CD4-positive, alpha-beta T cell treated with Interleukin-4 for 1 hour (primary cell): ENCODE measurements at places on chromosomes 3 and 15.
A peak's percentile ranks its signal among the peaks of the same experiment; 100 is the strongest.

GRCh38 chr3:138426211-138426610 lies 8.2 kb upstream of the ESYT3 start:
- DNase-seq: no peak

- no peak for DNase-seq
These were observed 55.8 kb downstream of the TRIM71 start for GRCh38 chr3:32873531-32874130.

- DNase-seq: no peak
These were observed 245.6 kb upstream of the TRIM42 start for GRCh38 chr3:140432229-140432669.

DNA sequence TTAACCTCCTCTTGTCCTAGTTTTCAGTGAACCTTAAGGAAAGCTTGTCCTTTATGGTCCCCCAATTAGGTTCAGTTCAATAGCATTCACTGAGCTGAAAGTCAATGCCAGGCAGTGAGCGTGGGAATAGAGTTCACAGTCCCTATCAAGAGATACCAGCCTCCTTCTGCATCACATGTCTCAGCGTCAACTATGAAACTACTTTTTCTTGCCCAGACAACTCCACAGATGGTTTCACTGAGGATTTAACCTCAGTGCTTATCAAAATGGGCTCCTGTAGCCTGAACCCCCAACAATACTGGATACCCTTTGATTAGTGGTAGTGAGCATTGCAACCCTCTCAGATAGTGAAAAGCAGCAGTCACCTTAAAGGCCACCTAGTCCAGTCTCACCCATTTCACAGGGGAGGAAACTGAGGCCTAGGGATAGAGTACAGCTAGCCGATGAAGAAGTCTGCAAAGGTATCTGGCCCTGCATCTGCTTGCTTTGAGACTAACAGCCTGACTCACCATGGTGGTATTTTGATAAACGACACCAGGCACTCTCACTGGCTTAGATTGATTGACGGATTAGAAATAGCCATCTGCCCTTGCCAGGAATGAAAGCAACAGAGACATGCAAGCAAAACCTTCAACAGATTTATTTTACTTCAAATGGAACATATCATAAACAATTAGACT lies 1.6 kb upstream of the UBA3 start:
- DNase-seq: no peak

DNA sequence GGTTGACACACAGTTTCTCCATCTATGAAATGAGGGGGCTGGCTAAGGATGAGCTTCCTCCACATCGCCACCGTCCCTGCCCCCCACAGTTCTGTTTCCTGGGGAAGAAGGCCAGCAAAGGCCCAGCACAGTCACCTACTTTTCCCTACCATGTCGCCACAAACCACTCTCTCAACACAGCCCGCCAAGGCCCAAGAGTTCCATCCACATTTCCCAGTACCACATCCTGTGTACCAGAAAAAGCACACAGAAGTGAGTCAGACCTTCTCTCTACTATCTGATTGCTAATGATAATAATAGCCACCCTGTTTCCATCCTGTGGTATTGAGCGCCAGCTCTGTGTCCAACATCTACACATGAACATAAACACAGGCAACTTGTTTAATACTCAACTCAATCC lies 30.3 kb upstream of the C15orf39 start:
- no peak for DNase-seq

DNA sequence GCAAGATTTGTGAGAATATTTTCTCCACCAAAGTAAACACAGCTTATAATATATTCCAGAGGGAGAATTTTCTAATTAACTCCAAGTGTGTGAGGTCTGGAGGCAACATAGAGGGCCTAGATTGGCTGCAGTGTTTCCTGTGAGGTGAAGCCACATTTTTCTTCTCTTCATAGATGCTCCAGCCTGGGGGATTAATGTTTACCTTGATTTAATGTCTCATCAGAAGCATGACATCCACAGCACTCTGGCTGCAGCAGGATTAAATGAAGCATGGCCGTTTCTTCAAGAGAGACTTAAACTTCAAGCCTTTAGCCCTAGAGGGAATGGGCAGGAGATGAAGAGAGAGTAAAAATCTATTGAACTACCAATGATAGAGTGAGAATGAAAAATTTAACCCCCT lies 137.9 kb upstream of the ZBTB20 start:
- DNase-seq: no peak

GRCh38 chr3:151751161-151751560 lies 17.4 kb downstream of the AADACL2 start:
- no peak for DNase-seq

- DNase-seq: peak; percentile 28
These were observed 120.9 kb upstream of the ZBED2 start for GRCh38 chr3:111715911-111716523.

GRCh38 chr15:60804551-60804950 lies 325.6 kb upstream of the ICE2 start:
- no peak for DNase-seq

GRCh38 chr15:73882761-73883419 lies 9.5 kb downstream of the TBC1D21 start:
- DNase-seq: no peak

DNA sequence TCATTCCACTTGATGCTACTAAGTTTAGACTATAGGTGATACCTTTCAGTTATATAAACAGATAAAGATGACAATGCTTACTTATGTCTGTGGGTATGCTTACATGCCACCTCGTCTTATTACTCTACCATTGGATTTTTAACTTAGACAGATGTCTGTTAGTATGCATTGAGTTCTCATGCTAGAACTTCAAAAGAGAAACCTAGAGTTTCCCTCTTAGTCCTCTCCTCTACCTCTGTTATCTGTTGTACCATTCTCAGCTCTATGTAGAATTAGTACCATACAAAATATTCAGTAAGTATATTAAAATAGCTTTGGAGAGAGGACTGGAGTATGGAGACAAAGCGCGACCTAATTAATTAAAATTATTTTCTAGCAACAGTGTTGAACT lies 111.3 kb downstream of the BBX start:
- no peak for DNase-seq

DNA sequence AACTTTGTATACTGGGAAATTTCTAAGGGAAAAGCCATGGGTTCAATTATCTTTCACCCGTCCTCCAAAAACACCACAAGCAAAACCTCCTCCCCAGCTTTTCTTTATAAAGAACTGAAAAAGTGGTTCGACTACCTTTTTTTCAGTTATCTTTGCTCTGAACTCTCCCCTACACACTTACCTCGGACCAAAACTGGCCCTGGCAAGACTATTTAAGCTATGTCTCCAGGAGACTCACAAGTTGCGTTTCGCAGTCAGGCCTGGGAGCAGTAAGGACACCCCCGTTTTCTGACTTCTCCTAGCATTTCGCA lies 645 bp downstream of the COPS2 start:
- DNase-seq: no peak

GRCh38 chr15:81087694-81088093 lies 46.4 kb upstream of the CFAP161 start:
- no peak for DNase-seq

GRCh38 chr15:99734575-99734974 lies 1.3 kb upstream of the LYSMD4 start:
- DNase-seq: no peak

GRCh38 chr3:188776447-188776846 lies 395.3 kb upstream of the TPRG1 start:
- DNase-seq: no peak

GRCh38 chr15:80744826-80745225 lies 34.3 kb upstream of the CEMIP start:
- DNase-seq: no peak

DNA sequence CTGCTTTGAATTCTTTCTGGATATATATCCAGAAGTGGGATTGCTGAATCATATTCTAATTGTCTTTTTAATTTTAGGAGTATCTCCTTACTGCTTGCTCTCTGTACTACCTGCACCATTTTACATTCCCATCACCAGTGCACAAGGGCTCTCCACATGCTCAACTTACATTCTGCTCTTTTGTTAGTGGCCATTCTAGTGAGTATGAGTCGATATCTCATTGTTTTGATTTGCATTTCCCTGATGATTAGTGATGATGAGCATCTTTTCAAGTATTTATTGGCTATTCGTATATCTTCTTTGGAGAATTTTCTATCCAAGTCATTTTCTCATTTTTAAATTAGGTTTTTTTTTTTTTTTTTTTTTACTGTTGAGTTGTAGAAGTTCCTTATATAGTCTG lies 29.5 kb downstream of the PFN2 start:
- DNase-seq: no peak

GRCh38 chr15:50463423-50464358 lies 39.5 kb downstream of the USP8 start:
- DNase-seq: no peak

GRCh38 chr3:44041726-44042125 lies 200.0 kb upstream of the TOPAZ1 start:
- DNase-seq: no peak

- DNase-seq: no peak
These were observed 18.5 kb upstream of the RPL32 start for GRCh38 chr3:12859840-12860239.

GRCh38 chr3:45559560-45560118 lies 34.9 kb upstream of the LIMD1 start:
- DNase-seq: no peak

DNA sequence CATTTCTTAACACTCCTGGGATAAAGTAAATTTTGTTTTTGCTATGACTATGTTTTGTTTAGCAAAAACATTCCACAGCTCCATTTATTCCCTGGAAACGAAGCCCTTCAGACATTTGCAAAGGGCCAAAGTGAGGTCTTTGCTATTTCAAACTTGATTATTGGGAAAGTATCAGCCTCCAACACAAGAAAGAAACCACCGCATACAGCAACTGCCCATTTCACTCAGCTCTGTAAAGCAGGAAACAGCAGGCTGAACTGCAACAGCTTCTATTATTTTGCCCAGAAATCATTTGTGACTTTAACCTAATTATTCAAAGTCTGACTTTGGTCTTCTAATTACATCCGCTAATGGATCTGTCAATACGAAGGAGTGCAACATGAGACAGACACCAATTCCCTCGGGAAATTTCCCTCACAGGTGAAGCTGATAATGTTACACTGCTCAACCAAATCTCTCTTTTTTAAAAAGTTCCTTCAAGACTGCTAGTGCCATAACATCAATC lies 72.1 kb downstream of the RFTN1 start:
- DNase-seq: no peak

- DNase-seq: no peak
These were observed 987.9 kb downstream of the NTRK3 start for GRCh38 chr15:87268675-87269074.

DNA sequence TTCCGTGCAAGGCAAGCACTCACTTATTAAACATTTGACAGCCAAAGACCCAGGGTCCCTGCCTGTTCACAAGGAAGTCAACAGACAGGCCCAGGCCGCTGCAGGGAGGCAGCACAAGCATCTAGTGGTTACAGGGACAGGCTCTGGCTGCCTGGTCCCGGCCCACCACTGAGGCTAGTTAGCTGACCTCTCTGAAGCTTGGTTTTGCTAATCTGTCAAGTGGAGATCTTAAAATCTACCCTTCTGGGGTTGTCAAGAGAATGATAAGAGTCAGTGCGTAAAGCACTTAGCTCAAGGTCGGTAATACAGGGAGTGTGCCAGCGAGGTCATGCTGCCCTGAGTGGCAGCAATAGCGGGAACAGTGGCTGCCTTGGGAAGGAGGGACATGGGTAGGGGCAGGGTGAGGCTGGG lies 6.0 kb downstream of the GNB5 start:
- no peak for DNase-seq

GRCh38 chr3:101623656-101624055 lies 49.7 kb downstream of the PCNP start:
- DNase-seq: no peak

DNA sequence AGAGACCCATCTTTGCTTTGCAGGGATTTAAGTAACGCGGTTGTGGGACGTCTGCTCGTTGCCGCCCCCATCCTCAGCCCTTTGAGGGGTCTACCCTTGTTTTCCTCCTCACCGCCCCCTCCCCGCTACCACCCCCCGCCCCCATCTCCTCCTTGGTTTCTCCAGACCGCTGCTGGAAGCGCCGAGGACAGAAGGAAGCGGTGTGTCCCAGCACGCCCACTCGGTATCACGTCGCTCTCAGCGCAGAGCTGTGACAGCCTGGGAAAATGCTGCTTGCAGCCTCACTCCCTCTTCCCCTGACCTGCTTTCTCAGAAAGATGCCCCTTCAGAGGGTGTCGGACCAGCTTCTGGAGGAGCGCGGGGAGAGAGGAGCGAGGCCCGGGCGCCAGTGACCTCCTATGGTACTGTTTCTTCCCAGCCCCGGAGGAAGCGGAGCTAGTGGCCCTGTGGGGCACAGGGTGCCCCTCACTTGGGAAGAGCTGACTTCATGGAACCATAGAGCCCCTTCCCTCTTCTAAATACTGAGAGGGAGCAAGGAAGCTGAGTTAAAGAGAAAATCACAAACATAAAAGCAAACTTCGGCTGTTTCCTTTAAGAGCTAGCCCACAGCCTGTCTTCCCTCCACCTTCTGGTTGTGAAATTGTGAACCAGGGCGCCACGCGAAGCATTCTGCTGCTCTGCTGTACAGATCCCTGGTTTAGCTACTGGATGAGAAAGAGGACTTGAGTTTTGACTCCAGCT lies 698 bp downstream of the IL1RAP start:
- peak; percentile 16 for DNase-seq

GRCh38 chr3:43155464-43156121 lies 49.7 kb upstream of the POMGNT2 start:
- no peak for DNase-seq

DNA sequence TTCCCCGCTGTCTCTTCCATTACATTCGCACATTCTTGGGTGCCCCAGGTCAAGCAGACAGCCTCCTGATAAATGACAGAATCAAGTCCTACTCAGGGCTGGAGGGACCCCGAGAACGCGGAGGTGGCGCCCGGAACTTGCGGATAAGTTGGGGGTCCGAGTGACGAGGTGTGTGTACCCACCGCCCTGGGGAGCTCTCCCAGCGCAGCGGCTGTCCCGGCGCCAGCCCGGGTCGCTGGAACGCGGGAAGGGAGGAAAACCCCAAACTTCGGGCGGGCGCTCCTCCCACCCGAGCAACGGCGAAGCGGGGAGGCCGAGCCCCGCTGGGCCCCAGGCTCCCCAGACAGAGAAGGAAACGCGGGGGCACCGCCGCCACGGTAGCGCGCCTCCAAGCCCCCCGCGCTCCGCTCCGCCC lies 550 bp downstream of the CLN6 start:
- DNase-seq: no peak

DNA sequence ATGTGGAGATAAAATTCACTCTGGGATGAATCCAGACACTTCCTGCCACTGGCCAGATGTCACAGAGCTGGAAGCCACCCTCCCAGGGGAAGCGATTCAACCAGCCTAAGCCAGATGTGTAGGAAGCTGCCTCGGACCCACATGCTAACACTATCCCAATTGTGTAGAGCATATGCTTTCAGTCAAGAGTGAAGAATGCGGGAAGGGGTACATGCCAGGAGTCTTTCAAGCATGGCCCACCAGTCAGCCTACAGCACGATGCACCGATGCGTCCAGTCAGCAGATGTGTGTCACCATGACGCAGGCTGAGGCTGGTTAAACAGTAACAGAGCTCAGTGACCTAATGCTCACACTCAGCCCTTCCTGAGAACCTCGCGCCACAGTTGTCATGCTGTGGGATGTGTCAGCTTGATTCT lies 38.8 kb upstream of the BNC1 start:
- DNase-seq: no peak

DNA sequence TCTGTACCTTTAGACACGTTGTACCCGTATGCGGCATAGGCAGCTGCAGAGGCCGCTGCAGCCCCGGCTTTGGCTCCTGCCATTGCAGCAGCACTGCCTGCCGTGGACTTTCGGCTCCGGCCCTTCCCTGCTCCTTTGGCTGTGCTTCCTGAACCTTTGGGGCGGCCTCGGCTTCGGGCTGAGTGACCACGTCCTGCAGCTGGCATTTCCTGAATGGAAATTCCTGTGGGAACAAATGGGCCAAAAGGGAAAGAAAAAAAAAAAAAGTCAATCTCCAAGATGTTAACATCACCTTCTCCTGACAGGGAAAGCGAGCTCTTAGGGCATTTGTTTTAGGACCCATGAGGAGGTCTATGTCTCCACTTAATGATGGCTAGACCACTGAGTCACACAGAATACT lies 29.6 kb downstream of the CHAC1 start:
- DNase-seq: no peak
